ENCODE measurements at places on chromosomes 5 and 9. TPM values are rescaled to one million over a fixed set of nuclear protein-coding genes. Genes with fewer than 3 reads are reported as not detected.

DNA sequence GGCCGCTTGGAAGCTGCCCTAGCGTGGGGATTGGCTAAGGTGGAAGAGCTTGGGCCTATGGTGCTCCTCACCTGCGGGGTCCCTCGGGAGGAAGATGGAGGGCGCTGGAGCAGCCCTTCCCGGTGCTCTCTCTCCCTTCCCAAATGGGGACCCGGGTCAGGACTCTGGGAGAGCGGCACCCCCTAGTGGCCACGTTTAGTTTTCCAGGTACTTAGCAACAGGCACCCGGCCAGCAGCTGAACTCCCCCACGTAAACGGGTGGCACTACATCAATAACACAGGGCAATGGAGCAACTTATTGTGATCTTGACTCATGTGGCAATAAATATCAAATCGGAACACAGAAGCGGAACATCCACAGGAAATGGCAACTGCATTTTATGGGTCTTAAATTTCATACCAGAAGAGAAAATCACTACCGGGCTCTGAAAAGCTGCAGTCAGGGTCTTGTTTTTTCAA, 316.6 kb downstream of the AGTPBP1 start:
- no peak for DNase-seq

DNA sequence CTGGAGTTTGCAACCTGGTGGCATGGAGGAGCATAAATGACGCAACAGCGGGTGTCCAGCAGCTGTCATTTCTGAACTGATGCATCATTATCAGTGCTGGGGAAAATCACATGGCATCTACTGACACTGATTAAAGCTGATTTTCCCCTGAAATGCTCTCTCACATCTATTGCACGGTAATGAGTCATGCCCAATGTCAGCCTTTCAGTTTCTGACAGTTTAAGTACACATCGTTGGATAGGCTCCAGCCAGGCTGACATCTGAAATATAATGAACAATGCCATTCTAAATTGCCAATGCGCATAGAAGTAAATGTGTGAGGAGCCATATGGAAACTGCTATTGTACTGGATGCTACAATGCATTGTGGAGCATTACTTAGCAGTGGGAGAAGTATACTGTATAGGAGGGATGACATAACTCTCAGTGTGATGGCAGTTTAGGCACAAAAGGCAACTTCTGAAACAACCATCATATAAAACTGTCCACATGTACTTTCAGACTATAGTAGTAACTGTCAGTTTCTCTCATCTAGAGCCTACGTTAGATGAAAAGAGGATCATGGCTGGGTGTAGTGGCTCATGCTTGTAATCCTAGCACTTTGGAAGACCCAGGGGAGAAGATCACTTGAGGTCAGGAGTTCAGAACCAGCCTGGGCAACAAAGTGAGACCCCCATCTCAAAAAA, 389.3 kb upstream of the DMAC1 start:
- DNase-seq, result no peak

GRCh38 chr5:128099944-128100343, 16.4 kb downstream of the SLC12A2 start:
- no peak for DNase-seq

DNA sequence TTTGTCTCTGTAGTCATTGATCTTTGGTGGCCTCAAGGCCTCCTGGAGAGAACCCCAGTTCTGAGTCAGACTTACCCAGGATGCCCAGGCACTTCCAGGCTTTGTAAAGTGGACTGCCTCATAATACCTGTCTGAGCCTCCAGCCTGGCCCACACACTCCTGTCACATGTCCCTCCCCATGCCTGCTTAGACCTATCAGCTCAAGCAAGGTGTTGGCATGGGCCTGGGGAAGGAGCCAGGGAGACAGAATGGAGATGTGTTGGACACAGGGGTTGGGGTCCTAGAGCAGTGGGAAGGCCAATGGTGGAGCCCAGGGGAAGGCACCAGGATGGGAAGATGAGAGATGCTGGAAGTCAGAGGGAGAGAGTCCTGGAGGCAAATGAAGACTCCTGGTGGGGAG, 136.2 kb downstream of the CFAP90 start:
- no peak for DNase-seq

GRCh38 chr9:2210201-2210600, 195.1 kb downstream of the SMARCA2 start:
- DNase-seq, result no peak

- no peak for DNase-seq
Observed at GRCh38 chr9:69569738-69570451, 102.3 kb downstream of the APBA1 start.

DNA sequence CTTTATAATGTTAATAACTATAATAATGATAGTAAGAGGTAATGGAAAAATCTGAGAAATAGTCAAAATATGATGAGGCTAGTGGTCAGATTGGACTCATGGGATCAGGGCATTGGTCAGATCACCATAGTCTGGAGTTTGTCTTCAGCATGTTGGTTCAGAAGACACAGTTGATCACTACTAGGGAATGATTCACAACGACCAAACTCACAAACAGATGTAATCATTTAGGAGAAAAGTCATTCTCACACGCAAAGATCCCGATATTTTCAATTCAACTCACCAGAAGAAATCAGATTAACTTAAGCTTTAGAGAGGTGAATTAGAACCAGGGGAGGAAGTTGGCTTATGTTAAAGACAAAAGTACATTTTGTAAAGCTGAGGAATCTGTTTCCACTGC, 131.8 kb downstream of the LURAP1L start:
- no peak for DNase-seq

- no peak for DNase-seq
Observed at GRCh38 chr5:149793256-149793550, 63.1 kb downstream of the PPARGC1B start.

DNA sequence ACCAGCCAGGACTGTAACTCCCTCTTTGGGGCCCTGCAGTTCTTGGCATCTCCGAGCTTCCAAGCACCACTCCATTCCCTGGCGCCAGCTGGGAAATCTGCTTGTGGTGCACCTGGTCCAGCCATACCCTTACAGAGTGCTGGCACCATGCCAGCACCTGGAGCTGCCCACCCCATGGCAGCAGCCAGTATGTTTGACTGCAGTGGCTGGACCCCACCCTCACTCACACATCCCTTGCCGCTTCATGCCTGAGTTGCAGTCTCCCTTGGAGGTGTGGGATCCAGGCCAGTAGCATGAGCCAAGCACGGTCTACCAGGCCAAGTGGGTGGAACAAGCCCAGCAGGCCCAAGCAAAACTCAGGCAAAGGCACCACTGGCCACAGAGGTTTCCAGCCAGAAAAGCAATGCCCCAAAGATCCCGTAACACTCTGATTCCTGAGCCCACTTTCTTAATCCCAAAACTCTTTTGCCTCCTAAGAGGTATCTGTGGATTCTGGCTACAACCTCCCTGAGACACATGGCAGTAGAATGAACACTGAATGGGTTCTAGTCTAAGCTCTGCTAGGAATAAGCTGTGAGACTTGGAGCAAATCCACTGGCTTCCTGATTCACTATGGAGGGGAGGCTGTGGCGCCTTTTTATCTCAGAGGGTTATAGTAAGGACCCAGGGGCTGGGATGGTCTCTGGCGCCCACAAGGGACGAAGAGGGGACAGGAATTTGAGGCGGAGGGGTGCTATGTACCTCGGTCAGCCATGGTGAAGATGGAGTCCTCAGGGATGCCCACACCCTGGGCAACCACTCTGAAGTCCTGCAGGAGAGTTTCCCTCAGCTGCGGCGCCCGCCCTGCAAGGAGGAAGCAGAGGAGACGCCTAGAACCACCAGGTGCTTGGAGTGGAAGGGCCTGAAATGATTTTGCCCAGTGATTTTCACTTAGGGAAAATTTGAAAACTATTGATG, 5.6 kb downstream of the AMBP start:
- no peak for DNase-seq

DNA sequence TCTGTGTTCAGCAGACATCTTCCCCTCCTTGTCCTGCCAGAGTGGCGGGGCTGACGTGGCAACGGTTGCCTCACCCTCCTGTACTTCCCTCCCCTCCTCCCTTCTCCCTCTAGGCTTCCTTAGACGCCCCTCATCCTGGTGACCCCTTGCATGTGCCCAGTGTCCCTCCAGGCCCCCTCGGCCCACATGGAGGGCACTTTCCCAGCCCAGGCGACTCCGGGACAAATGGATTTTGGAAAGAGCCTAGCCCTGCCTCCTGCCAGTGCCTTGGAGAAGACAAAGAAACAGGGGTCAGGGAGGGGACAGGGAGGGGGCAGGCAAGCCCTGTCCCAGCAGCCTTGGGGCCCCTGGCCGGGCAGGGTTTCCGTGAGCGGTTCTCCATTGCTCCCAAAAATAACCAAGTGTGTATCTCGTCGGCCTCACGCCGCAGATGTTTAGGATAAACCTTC, 38.3 kb upstream of the NEURL1B start:
- DNase-seq, result no peak

DNA sequence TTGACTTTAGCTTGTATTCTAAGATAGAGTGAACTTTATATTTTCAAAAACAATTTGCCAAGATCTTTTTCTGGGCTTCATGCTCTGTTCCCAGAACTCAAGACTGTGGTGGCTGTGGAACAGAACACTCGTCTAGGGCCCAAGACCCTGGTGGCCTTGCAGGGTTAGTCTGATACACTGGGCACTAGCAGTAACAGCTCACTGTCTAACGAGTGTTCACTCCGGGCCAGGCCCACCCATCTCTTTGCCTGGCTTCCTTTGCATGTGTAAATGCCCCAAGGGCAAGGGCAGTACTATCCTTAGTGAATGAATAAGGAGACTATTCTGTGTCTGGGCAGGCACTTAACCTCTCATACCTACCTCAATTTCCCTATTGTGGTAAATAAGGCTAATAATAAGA, 47.4 kb downstream of the PHF2 start:
- no peak for DNase-seq

GRCh38 chr5:151240924-151241635, 11.9 kb upstream of the GM2A start:
- DNase-seq, result no peak

GRCh38 chr5:131245948-131246347, 17.9 kb upstream of the CDC42SE2 start:
- no peak for DNase-seq

DNA sequence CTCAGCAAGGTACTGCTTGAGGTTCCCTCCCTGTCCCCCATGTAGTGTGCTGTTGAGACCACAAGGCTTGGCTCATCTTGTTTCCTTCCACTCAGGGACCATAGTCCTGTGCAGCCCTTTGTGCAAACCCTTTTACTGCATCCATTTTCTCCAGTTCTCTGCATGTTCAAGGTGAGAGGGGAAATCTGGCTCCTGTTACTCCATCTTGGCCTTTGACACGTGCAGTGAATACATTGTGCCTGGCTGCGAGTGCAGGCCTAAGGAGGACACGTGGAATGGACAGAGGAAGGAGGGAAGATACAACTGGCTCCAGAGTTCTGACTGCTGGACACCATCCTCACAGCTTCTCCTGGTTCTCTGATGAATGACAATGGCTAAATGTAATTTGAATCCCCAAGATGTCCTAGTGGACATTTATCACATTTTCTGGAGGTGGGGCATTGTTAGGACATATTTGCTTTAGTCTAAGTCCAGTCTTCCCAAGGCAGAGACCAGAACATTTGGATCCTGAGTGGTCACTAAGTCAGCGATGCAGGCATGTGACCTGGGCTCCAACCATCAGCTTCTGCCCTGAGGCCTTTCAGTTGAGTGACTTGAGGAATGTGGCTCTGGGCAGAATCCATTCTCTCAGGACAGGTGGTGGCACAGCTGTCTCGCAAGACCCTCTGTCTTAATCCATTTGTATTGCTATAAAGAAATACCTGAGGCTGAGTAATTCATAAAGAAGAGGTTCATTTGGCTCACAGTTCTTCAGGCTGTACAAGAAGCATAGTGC, 189.0 kb upstream of the DAP start:
- no peak for DNase-seq

GRCh38 chr5:57311921-57312735, 138.3 kb downstream of the GPBP1 start:
- DNase-seq, result no peak

- no peak for DNase-seq
Observed at GRCh38 chr5:74450095-74450494, 190.4 kb downstream of the ENC1 start.

Gene AGXT2
- total RNA-seq, result not detected

Gene MOB3B
- total RNA-seq, result 8.0 TPM

Gene MARVELD2
- total RNA-seq, result 5.9 TPM

Gene PPP6C
- total RNA-seq, result 19.9 TPM

All from urinary bladder (tissue), 4 donors.